ENCODE measurements at places on chromosomes 12 and 14.

- DNase-seq, result no peak
These were observed 28.2 kb downstream of the EEA1 start for GRCh38 chr12:92900941-92901340.

DNA sequence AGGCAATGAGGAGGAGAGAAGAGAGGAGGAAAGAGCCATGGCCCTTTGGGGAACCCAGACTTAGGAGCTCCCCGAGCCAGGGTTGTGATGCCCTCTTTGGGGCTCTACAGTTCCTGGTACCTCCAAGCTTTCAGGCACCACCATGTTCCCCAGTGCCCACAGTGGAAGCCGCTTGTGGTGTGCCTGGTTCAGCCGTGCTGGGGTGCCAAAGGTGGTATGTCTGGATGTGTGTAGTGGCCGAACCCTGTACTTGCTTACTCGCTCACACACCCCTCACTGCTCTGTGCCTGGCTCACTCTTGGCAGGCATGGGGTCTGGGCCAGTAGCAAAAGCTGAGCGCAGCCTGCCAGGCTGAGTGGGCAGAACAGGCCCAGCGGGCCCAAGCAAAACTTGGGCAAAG lies 210.7 kb downstream of the MON2 start:
- DNase-seq, result no peak

GRCh38 chr14:49598189-49598484 lies 603 bp upstream of the LRR1 start:
- no peak for DNase-seq

DNA sequence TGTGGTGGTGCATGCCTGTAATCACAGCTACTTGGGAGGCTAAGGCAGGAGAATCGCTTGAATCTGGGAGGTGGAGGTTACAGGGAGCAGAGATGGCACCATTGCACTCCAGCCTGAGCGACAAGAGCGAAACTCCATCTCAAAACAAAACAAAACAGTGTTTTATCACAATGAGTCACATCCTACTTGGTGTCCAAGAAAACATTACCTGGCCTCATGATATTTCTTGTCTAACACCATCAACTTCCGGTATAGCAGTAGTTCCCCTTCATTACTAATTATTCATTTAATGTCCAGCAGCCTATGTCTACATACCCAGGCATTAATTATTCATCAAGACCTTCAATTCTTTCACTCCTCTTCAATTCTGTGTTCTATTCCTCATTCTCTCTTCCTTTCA lies 115.5 kb downstream of the CCDC59 start:
- DNase-seq, result no peak

Data from SHP77 (cell line).